Activated CD4-positive, alpha-beta T cell treated with anti-CD3 and anti-CD28 coated beads for 1 hour (primary cell): ENCODE measurements at places on chromosomes 11 and 22.

DNA sequence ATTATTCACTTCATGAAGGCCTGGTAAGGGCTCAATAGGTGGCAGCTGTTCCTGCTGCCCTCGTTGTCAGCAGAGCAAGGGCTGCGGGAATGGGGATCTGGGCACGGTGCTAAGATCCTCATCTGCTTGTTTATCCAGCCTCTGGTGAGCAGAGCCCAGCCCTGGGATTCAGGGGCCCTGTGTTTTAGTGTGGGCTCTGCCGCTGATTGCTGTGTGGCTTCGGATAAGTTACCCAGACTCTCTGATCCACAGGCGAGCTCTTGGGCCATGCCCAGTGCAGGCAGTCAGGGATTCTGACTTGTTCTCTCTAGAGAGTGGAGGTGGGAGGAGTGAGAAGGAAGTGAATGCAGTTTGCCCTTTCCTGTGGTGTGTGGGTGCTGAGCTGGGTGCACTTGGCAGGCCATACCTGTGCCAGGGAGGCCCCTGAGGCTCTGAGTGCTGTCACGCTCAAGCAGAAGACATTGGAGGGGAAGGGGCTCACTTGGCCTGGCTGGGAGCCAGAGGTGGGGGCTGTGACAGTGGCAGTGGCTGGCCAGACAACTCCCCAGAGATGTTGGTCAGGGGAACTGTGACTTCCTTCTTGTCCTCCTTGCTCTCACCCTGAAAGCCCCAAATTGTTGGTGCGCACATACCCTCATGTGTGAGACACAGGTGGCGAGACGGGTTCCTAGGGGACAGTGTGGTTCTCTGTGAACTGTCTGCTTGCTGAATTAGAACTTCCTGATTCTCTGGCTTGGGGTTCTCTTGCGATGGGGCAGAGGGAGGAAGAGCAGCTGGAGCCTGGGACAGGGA is 43.7 kb downstream of the CD82 start:
- DNase-seq = no peak

DNA sequence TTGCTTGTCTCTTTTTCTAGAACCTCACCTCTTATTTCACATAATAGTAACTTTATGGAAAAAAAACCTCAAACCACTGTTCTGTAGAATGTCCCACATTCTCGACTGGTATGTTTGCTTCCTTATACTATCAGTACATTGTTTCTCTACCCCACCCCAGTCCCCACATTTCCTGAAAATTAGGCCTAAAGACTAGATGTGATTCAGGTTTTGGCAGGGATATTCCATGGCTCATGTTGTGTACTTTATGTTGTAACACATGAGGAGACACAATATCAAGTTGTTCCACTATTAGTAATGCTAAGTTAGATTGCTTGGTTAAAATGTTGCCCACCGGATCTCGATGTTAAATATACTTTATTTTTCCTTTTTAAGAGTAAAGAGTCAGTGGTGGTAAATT is 34.7 kb downstream of the DDIAS start:
- DNase-seq = no peak

DNA sequence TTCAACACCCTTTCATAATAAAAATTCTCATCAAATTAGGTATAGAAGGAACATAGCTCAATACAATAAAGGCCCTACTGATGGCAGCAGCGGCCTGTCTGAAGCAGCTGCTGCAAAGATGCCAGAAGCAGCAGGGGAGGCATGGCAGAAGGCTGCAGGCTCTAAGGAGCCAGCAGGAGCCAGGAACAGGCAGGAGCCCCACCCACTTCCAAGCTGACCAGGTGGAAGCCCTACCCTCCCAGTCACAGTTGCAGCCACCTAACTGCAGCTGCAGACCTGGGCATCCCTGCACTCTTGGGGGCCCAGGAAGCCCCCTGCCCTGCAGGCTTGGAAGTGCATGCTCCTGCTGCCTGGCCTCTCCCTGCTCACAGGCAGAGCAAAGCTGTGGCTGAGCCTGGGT is 18.2 kb upstream of the OR6A2 start:
- DNase-seq = no peak

DNA sequence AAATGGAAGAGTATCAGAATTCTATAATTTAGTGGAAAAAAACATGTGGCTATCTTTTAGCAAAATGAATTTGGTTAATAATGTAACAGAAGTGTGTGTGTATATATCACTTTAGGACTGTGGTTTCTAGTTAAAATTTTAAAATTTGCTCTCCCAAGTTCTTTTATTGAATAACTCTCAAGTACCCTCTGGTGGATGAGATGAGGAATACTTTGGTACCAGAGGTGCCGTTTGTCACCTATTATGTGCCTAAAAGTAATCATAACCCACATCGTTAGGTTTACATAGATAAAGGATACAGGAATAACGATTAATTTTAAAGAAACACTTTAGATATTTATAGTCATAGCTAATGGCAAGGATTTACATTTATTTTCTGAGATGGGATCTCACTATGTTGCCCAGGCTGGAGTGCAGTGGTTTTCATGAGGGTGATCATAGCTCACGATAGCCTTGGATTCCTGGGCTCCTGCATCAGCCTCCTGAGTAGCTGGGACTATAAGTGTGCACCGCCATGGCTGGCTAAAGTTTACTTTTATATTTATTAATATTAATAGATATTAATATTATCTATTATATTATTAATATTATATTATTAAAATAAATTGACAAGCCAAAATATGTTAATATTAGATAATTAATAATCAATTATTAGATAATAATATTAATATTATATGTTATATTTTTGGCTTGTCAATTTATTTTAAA is 66.7 kb upstream of the CAPRIN1 start:
- no peak for DNase-seq

GRCh38 chr11:96384156-96384555 is 5.6 kb downstream of the CCDC82 start:
- no peak for DNase-seq

DNA sequence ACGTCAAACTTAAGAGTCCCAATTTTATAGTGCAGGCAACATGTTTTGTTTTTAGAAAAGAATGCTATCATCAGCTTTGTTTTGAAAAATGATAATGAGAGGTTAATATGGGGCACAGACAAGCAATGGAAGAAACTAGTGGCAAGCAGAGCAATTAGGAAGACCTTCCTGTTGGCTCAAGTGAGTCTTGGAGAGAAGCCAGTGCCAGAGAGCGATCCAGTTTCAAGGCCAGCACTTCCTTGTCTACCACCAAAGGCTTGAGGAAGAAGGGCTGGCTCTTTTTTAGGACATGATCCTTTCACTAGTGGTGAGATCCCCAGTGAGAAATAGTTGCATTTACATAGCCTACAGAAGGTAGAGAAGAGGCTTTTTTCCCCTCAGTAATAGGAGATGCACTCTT is 1340.7 kb downstream of the LRRC4C start:
- no peak for DNase-seq

GRCh38 chr22:19178657-19179496 is at the start of gene SLC25A1:
Gene SLC25A1 (minus strand): TSS chr22:19178736. CDS start chr22:19178673, 63 bp downstream.
- DNase-seq = peak; percentile 65

GRCh38 chr11:84345597-84345996 is 1059.4 kb upstream of the CCDC90B start:
- DNase-seq = no peak

GRCh38 chr22:42897960-42898359 is 40.9 kb upstream of the ARFGAP3 start:
- DNase-seq = no peak

DNA sequence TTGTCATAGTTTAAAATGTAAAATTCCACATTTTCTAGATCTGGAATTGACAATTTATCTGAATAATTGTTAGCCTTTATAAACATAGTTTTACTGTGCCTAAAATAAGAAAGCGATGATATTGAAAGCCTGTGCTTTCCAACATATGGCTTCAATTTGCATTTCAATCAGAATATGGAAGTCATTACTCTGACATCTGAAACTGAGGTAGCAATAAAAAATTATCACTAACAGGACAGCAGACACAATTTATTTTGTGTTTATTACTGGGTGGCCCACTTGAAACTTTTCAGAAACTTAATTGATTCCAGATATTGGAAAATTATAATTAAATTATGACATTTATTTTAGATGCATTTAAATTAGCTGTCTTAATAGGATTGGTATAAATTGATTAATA is 78.5 kb downstream of the TMEM135 start:
- no peak for DNase-seq

- no peak for DNase-seq
Measured at GRCh38 chr11:93574638-93575220, 31.5 kb upstream of the SMCO4 start.

DNA sequence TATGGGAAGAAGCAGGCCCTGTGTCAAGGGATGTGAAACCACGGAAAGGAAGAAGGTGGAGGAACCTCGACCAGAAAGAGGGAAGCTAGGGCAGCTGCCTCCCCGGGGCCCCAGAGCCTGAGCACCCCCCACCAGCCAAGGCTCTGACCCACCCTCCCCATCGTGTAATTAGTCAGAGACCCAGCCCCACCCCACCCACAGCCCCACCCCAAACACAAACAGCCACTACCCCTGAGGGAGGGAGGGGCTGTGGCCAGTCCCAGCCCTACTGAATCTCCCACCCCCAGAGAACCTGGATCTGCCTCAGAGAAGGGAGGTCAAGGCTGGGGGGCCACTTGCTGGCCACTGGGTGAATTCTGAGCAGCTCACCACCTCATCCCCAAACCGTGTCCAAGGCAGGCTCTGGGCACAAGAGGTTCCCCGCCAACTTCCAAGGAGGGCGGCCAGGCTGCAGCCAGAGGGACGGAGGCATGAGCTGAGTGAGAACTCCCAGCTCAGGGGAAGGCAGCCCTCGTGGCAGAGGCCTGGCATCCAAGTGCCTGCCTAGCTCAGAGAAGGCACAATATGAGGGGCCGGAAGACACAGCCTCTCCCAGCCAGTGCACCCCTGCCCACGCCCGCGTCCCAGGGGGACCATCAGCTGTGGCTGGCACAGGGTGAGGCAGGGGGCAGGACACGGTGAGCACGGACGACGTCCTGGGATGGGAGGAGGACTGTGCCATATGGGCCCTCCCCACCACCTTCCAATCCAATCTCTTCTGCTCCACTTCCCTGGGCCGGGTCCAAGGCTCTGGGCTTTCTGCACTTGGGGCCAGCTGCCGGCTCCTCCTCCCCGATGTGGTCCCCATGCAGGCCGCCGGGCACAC is 2.7 kb downstream of the PLXNB2 start:
- no peak for DNase-seq

DNA sequence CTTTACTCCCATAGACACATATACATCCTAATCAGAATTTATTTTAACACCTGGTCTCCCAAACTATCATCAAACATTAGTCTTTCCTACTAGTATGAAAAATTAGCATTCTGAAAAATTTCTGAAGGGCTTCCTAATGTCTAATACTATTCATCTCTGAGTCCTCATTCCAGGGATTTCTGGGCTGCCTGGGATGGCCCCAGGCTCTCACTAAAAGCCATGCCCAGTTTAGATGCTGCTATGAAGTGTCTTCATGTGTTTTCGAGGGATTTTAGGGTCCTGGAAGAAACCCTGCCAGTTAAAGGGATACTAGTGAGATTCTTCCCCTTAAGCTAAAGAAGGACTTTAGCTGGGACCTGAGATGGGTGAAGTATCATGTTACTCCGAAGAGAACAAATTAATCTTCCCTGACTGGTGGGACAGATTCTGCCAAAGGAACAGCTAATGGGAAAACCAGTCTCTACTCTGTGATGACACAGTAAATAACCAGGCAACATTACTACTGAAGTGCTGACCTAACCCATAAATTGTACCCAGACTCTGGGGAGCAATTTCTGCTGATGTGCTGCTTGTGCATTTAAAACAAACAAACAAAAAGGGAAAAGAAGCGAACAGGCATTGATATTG is 342.6 kb downstream of the SOX6 start:
- DNase-seq = no peak

GRCh38 chr11:17764446-17765218 is 30.1 kb downstream of the KCNC1 start:
- DNase-seq = no peak

DNA sequence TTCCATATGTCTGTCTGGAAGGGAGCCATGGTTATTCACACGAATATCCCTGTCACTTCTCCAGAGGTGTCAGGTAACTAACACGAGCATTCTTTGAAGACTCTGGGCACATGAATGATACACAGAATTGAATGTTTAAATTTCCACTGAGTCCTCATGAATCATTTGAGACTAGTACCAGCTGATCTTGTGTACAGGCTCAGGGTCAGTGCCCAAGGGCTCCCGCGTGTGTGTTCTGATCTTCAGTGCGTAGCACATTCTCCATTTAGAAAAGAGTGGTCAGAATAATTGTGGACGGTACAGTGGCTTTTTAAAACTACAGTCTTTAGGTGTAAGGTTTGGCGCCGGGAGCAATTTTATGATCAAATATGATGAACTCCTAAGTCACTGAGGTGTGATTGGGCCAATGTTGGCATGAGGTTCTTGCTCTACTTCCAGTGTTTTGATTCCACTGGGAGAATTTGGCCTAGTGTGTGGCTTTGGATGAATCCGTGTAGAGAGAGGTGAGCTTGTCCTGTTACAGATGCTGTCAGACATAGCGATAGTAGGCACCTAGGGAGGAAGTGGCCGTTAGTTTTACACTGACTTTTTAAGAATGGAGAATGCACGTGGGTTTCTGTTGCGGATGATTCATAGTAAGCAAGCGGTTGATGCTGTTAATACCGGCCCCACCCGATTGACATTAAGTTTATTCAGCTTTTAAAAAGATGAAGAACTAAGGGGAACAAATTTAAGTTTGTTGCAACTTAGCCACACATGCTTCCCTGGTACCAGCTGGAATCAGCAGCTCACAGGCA is 22.2 kb downstream of the NUP50 start:
- DNase-seq = no peak

- no peak for DNase-seq
Measured at GRCh38 chr11:60700689-60701468, 1.5 kb downstream of the MS4A8 start.

DNA sequence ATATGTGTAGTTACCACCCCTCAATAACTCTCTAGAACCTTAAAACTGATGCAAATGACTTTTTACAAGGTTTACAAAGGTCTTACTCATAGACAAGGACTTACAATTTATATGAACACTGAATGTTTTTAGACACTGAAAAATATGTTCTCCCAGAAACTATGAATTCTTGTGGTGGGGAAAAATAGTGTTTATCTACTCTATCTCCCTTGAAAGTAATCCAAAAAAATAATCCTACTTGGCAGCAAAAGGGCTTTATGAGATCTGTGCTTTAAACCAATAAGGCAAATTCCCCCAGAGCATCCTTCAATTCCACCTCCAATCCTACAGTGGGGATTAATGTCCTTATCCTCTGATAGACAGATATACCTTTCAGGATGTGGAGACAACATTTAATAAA is 1984.1 kb upstream of the RAG2 start:
- DNase-seq = no peak

DNA sequence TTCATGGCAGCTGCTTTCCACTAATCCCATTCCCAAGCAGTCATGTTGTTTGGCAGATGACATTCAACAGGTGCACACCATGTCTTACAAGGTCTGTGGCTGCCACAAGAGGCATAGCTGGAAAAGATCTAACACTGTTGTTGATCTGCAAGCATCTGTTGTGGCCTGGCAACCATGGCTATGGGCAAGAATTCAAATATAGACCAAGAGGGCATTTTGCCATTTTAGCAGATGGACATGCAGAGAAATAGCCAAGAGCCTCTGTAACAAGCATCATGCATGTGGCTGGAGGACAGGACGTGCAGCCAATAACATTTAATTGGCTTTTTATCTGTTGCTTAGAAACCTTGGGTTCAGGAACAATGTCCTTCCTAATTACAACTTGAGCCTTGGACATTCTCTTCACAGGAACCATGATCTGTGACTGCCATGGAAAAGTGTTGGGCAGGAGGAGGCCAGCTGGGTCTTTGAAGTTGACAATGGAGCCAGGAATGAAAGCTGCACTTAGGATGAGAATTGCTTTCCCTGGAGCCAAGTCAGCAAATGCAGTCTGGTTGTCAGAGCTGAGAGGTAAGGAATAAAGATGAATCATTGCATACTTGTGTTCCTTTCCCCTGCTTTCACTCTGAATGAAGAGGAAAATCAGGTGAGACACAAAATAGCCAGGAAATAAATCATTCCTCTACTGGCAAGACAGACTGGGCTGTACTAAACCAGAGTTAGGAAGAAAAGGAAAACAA is 113.6 kb upstream of the ANO5 start:
- DNase-seq = no peak
